ENCODE measurements at places on chromosomes 2 and 18.

- DNase-seq, result peak; percentile 61
These were observed 255.3 kb upstream of the AGAP1 start for GRCh38 chr2:235238537-235238936.

DNA sequence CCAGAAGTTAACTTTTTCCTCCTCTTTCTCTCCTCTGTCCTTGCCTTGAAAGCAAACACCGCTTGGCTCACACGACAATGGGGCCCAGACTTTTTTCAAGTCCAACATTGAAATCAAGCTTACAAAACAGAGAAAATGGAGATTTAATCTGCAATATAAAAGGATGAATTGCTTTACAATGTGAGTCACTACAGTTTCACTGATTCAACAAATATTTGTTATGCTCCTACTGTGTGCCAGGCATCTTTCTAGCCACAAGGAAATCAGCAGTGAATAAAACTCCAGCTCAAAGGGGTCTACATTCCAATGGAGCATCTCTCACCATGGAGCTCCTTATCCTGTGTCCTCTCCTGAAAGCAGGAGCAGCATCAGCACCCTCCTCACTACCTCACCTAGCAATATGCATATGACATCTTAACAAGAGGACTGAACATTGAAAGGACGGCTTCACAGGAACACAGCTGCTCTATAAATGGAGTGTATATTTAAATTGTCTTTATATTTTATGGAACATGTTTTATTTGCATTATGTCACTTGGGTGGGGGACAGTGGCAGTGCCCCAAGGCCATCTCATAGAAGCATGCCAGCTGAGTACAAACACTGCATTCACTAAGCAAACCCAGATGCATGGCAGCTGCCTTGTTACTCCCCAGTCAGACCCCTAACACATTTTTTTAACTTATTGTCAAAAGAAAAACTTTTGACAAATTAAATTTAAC lies 39.5 kb downstream of the PKDCC start:
- no peak for DNase-seq

DNA sequence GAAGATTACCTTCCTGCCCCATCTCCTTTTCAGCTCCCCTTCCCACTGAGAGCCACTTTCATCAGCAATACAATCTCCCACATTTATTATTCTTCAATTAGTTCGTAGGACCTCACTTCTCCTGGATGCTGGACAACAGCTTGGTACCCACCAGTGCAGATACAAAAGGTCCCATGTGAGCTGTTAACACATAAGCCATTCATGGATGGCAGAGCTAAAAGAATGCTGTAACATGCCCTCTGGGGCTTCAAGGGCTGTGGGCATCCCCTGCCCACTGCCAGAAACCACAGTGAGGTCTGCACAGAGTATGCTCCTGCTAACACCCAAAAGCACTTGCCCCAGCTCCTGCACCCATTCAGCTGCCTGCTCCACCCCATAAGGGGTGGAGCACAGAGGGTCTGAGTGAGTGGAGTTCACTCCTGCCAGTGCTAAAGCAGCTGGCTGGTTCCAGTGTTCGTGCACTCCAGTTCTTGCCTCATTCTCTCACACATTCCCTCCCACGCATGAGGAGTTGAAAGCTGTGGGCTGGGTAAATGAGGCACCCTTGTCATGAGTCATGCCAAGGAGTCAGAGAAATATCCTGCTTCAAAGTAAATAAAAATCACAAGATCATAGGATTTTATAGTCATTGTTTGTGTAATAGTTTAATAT lies 305.9 kb upstream of the TMEFF2 start:
- peak; percentile 90 for DNase-seq

- no peak for DNase-seq
These were observed 8.4 kb upstream of the TRABD2A start for GRCh38 chr2:84889332-84889731.

- DNase-seq, result peak; percentile 50
These were observed 10.4 kb downstream of the CNDP2 start for GRCh38 chr18:74506448-74507084.

DNA sequence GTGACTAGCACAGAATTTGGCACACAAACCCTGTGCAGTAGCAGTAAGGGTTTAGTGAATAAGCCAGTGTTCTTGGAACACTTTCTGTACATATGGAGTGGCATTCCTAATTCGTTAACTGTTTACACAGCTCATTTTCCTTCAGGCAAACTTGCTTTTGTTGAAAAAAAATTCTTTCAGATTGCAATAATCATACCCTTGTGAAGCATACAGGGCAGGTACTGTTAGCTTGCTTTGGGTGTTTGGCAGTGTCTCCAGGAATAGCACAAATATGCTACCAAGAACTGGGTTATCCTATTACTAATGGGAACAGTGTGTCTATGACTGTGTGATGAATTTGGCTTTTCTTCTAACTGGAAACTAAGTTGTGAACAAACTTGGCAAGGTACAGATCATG lies 33.4 kb downstream of the UGP2 start:
- DNase-seq, result no peak

DNA sequence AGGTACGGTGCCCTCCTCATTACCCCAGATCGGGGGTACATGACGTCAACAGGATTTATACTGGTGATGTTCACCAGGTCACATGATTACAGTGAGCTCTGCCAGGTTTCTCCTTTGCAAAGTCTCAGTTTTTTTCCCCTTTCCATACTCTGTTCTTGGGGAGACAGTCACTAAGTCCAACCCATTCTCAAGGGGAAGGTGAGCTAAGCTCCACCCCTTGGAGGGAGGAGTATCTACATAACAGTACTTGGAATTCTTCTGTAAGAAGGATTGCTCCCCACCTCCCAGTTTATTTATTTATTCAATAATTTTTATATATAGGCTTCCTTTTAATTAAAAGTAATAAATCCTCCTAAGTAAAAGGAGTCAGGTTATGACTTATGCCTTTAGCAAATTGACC lies 34.1 kb upstream of the SOS1 start:
- DNase-seq, result no peak

DNA sequence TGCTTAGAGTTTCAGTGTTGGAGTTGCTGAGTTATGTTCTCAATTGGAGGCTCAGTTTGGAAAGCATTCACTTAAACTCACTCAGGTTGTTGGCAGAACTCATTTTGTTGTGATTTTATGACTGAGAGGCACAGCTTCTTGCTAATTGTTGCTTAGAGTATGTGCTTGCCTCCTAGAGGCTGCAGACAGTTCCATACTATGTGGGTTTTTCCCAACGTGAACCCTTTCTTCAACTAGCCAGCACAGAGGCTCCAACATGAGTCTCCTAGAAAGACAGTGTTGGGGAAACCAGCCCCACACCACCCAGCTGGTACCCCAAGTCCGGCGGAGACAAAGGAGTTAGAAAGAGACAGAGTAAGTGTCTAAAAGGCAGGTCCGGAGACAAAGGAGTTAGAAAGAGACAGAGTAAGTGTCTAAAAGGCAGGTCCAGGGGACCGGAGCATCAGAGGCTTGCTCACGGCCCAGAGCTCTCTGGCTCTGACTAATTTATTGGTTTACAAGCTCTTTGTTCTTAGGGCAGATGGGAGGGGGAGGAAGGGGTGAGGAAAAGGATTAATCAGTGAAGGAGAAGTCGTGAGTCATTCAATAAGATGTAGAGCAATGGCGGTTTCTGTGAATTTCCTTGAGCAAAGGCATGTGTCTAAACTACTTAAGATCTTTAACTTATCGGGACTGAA lies 999.7 kb upstream of the LRRTM1 start:
- no peak for DNase-seq

DNA sequence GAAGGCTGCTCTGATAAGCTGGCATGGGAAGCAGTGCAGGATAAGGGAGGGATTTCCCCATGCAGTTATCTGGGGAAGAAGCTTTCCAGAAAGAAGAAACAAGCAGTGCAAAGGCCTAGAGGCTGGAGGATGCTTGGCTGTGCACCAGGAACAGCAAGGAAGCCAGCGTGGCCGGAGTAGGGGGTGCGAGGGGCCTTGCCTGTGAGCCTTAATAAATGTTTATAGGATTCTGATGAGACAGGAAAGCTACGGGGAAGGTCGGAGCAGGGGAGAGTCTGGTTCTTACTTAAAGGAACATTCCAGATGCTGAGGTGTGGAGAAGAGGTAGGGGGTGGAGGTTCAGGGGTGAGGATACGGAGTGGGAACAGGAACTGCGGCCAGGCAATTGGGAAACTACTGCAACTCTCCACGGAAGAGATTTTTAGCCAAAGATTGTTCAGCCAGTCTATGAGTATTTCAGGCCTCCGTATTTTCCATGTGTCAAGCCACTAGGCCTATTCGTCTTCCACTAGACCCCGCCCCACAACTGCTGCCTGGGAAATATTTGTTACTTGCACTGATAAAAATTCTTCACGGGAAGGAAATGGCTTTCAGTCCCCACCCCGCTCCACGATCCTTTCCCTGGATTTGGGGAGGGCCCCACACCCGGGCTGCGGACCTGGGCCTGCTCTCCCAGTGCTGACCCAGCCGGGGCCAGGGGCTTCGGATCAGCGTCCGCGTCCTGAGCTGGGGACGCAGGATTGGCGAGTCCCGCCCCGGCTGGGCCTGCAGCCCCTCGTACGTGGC lies 516 bp downstream of the EIF2AK2 start:
- peak; percentile 10 for DNase-seq

- DNase-seq, result no peak
These were observed 136.9 kb upstream of the CAB39 start for GRCh38 chr2:230575642-230576324.

GRCh38 chr2:166671801-166672200 lies 177.8 kb upstream of the SCN7A start:
- DNase-seq, result no peak

- no peak for DNase-seq
These were observed 226.0 kb upstream of the CTAGE1 start for GRCh38 chr18:22643731-22644130.

GRCh38 chr2:186645999-186646398 lies 47.9 kb upstream of the FAM171B start:
- no peak for DNase-seq

GRCh38 chr2:231297108-231297908 lies 98.2 kb upstream of the B3GNT7 start:
- no peak for DNase-seq

DNA sequence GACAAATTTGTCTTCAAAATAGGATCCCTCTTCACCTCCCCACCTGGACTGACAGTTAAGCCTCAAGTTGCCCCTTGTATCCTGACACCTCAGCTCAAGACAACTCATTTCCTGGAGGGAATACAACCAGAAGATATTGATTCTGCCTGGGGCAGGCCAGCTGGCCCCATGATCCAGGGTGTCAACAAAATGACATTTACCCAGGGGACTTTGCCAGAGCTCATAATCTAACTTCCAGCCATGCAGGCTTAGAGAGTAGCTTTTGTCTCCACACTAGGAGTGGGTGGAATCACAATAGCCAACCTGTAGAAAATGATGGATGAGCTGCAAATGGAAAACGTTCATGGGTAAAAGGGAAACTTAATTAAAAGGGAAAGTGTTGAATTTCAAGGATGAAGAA lies 220.1 kb upstream of the DPP10 start:
- no peak for DNase-seq

- DNase-seq, result no peak
These were observed 35.5 kb downstream of the TGFBRAP1 start for GRCh38 chr2:105294046-105294445.

- DNase-seq, result peak; percentile 57
These were observed 54.3 kb upstream of the RMDN2 start for GRCh38 chr2:37870829-37871228.
